Activated CD4-positive, CD25-positive, alpha-beta regulatory T cell treated with anti-CD3 and anti-CD28 coated beads, Interleukin-2, amount 50 U/mL, for 16 hours (primary cell): ENCODE measurements at places on chromosomes 2 and 18.

GRCh38 chr2:162929571-162929970, 91.0 kb upstream of the KCNH7 start:
- DNase-seq, result no peak

DNA sequence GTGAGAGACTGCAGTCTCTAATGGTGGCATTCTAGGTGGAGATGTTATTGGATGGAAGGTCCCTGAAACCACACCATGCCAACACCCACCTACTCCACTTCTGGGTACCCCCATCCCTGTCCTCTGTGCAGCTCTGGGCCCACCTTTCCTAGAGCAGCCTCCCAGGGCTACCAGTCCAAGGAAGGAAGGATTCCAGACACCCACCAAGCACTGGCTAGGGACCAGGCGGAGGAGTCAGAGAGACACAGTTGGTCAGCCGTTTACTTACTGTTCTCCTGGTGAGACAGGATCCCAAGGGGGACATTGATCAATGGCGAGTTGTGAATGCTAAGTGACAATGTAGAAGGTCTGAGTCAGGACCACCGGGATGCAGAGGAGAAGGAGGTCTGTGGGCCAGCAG, 151.6 kb downstream of the TTC32 start:
- DNase-seq, result no peak

- no peak for DNase-seq
Observed at GRCh38 chr2:3288470-3289170, 89.0 kb downstream of the EIPR1 start.

GRCh38 chr2:65678779-65679391, 246.5 kb upstream of the SPRED2 start:
- no peak for DNase-seq

DNA sequence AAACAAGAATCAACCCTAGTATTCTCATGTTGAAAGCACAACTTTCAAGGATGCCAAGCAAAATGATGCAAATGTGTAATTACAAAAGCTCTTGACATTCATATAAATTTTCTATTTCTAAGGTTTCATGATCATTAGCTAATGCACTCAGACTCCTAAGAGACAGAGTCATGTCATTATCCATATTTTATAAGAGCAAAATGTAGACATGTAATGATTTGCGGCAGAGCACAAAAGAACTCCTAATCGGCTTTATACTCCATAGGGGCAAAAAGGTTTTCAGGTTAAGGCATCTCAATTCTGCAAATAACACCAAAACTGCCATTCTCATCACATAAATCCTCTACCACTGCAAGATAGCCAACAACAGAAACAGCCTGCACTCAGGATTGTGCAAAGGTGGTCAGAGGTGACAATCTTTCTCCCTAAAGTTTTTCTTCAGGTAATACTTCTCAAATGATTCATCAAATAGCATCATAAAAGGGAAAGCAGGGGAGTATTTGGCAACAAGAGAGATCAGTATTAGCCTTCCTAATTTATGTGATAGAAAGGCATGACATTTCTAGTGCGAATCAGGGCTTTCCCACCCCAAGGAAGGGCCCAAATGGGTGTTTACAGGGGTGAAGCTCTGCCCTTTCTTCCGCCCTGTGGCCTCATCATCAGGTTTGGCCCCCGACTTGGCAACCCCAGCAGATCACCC, 64.7 kb downstream of the STK39 start:
- no peak for DNase-seq

DNA sequence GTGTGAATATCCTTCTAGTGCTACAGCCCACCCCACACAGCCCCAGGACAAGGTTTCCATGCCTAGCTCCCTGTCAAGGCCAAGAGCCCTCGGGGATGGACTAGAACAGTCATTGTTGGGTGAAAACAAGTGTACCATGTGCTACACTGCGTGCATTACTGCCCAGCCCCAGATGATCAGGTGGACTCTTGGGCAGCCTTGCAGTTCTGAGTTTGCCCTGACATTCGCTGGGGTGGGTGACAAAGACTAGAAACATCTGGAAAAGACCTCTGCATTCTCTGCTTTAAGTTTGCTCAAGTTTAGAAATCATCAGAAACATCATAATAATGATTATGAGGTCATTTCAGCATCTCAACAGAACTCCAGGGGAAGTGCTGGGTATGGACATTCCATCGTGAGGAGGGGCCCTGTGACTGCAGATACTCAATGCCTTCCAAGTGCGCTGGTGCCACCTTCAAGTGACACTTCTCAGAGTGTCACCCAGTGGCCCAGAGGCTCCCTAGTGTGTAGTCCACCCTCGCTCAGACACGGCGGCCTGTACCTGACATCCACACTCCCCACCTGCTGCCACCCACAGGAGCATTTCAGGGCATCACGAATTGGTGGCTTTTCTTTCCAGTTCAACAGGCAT, 5.3 kb upstream of the PXDN start:
- DNase-seq, result no peak

DNA sequence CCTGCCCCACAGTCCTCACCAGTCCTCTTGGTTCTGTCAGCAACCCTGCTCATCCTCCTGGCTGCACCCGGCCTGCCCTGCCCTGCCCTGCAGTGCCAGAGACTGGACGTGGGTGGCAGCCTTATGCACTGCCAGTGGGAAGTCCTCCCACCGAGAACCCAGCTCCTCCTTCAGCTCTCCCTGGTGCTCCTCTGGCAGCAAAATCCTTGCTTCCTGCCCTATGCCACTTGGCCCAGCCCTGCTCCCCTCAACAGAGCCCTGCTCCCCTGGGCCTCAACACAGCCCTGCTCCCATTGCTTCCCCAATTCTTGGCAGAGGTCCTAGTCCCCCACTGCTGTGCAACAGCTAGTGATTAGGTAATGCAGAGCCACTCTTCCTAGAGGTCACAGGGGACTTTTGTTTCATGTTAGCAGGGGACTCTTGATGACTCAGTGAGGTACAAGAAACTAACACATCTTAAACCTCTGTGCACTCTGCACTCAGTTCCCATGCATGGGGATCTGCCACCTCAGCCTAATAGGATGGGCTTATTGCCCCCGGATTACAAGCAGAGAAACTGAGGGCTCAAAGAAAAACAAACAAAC, 58.0 kb upstream of the EDAR start:
- no peak for DNase-seq

DNA sequence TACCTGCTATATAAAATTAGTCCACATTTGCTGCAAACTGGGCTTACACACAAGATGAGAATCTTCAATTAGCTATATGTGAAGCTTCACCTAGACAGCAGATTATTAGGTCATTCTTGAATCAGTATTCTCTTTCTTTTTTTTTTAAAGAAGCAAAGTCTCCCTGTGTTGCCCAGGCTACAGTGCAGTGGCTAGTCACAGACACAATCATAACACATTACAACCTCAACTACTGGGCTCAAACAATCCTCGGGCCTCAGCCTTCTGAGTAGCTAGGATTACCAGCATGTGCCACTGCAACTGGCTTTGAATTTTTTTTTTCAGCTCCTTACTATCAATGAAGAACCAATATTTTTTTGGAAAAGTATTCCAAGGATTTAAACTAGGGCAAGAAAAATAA, 30.5 kb downstream of the OLA1 start:
- no peak for DNase-seq

GRCh38 chr2:102483086-102483485, 10.1 kb downstream of the SLC9A4 start:
- no peak for DNase-seq
